Activated naive CD4-positive, alpha-beta T cell treated with anti-CD3 and anti-CD28 coated beads for 36 hours (primary cell): ENCODE measurements at places on chromosomes 1 and 21.
A peak's percentile ranks its signal among the peaks of the same experiment; 100 is the strongest.

- DNase-seq = no peak
These were observed 112.9 kb downstream of the HLX start for GRCh38 chr1:220991959-220992704.

DNA sequence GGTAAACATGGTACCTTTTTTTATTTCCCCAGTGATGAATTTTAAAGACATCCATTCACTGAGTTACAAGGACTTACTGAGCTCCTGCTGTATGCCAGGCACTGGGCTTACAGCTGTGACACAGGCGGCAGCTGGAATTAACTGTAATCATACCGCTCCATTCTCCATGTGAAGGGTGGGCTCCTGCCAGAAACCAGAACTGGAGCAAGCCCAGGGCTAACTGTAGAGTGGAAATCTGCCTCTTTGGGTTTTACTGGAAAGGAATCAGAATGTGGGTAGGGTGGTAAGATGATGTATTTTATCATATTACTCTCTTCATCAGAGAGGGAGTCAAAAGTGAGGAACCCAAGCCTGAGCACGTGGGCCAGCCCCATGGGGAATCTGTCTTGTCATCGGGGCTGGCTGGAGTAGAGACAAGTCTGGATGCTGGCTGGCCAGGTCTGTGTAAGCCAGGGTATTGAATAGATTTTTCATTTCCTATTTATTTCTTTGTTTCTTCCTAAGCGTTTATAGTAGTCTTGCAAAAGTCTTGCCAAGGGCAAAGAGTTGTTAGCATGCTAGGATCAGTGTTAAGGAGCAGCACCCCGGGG, 21.5 kb downstream of the FGGY start:
- DNase-seq = no peak

- DNase-seq = peak; percentile 3
These were observed 38.5 kb upstream of the ACTRT2 start for GRCh38 chr1:2982615-2983318.

GRCh38 chr1:62691062-62691844, 3.1 kb upstream of the DOCK7 start:
- no peak for DNase-seq

DNA sequence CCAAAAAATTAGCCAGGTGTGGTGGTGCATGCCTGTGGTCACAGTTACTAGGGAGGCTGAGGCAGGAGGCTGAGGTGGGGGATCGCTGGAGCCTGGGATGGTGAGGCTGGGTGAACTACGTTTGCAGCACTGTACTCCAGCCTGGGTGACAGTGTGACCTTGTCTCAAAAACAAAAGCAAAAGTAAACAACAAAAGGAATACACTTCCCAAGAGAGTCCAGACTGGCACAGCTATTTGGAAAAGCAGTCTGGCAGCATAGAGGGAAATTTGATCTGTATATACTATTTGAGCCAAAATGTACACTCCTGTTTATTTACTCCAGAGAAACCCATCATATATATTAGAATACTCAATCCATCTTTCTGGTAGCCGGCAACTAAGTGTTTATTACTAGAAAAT, 107.0 kb upstream of the HMCN1 start:
- no peak for DNase-seq

- no peak for DNase-seq
These were observed 67.4 kb upstream of the HP1BP3 start for GRCh38 chr1:20854529-20854928.

DNA sequence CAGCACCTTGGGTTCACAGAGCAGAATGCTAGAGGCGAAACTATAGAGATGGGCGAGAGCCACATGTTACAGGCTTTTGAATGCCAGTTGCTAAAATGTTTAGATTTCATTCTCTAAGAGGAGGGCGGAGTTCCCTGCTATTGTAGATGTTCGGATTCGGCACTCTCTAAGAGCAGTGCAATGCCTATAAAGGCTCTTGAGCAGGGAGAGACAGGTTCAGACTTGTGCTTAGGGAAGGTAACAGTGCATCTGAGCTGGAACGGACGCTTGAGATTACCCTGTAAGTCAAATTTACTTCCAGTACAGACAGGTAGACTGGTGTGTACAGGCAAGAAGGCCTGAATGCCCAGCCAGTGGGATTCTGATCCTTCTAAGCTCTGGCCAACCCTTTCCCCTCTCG, 15.3 kb downstream of the LURAP1 start:
- DNase-seq = no peak
